ENCODE measurements at places on chromosomes 2 and 18. TPM values are rescaled to one million over a fixed set of nuclear protein-coding genes. Genes with fewer than 3 reads are reported as not detected.

ABCG8 gene
- not detected for total RNA-seq

DNA sequence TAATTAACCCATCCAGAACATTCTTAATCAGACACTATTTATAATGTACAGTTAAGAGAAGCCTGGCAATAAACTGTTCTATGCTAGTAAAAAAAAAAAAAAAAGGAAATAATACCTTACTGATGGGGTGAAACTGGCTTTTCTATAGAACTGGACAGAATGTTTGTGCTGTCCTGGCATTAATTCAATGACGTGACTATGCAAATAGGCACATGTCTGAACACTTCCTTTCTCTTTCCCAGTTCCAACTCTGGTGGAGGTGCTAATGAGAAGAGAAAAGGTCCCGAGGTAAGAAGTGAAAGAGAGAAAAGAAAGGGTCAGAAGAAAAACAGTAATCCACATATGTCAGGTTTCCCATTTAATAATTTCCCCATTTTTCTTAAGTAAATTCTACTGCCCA, 508.4 kb downstream of the ZEB2 start:
- no peak for DNase-seq

DNA sequence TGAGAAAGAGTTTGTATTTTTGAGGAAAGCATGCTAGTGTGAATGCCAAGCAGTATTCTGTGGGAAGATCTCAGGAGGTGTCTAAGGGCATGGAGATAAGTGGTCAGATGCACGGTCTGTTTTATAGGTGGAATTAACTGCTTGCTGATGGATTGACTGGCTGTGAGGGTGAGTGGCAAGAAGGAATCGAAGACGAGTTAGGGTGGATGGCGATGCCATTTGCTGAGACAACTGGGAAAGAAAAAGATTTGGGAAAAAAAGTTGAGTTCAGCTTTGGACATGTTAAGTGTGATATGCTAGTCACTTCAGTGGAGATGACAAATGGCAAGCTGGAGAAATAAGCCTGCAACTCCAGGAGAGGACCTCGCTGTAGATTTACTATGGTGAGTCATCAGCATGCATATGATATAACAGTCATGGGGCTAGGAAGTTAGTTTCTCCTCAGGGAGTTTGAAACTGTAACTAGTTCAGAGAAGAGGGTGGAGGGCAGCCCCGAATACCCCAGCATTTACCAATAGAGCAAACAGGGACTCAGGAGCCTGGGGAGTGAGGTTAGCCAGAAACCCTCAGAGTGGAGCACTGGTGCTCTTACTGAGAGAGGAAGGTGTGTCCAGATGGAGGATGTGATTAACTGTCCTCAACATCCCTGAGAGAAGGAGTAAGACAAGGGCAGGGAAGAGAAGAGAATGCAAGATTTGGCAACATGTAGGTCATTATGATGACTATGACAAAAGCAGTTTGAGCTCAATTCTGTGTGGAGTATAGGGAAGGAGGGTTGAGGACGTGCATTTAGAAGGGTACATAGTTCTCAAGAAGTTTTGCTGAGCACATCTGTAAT, 2.0 kb upstream of the HK2 start:
- no peak for DNase-seq

DNA sequence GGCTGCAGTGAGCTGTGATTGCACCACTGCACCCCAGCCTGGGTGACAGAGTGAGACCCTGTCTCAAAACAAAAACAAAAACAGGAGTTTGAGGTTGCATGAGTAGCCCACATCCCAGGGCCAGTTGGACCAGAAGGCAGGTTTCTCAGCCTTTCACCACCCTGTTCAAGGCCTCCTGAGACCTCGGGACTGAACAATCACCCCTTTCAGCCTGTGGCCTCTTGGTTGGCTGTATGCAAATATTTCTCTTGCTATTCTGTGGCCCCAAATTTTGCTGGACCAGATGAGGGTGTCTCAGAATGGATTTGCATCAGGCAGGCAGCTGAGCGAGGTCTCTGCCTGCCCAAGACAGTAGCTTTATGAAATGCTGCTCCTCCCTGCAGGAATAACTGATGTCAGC, 56.9 kb downstream of the DPYSL5 start:
- DNase-seq = no peak

OSR1 gene
- 16.4 TPM for total RNA-seq

GRCh38 chr18:44568342-44568741, 112.3 kb upstream of the SETBP1 start:
- no peak for DNase-seq

SKA1 gene
- not detected for total RNA-seq

APLF gene
- 22.1 TPM for total RNA-seq

ABCB11 gene
- total RNA-seq = not detected

GRCh38 chr2:239339726-239340601, 60.9 kb downstream of the HDAC4 start:
- DNase-seq = peak; percentile 9

GRCh38 chr2:4190548-4190947, 487.2 kb downstream of the DCDC2C start:
- no peak for DNase-seq

ARHGEF33 gene
- 0.88 TPM for total RNA-seq

GRCh38 chr2:73112026-73112912, 479 bp downstream of the RAB11FIP5 start:
- DNase-seq = peak; percentile 28

GRCh38 chr2:238136820-238137537, 1.5 kb upstream of the KLHL30 start:
- no peak for DNase-seq

WNT6 gene
- total RNA-seq = 2.1 TPM

FOXD4L1 gene
- total RNA-seq = not detected

DNA sequence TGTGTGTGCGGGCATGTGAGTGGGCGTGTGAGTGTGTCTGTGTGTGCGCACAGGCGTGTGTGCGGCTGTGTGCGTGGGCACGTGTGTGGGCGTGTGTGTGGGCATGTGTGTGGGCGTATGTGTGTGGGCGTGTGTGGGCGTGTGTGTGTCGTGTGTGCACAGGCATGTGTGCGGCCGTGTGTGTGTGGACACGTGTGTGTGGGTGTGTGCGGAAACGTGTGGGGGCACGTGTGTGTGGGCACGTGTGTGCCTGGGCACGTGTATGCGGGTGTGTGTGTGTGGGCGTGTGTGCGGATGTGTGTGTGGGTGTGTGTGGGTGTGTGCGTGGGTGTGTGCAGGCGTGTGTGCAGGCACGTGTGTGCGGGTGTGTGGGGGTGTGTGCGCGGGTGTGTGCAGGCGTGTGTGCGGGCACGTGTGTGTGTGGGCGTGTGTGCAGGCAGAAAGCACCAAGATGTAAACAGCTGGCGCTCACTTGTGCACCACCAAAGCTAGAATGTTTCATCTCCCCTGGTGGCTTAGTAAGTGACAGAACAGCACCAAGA, 31.2 kb upstream of the ALKAL2 start:
- DNase-seq = no peak

TNFAIP6 gene
- total RNA-seq = 1.7 TPM

RGPD4 gene
- total RNA-seq = 0.34 TPM

DNA sequence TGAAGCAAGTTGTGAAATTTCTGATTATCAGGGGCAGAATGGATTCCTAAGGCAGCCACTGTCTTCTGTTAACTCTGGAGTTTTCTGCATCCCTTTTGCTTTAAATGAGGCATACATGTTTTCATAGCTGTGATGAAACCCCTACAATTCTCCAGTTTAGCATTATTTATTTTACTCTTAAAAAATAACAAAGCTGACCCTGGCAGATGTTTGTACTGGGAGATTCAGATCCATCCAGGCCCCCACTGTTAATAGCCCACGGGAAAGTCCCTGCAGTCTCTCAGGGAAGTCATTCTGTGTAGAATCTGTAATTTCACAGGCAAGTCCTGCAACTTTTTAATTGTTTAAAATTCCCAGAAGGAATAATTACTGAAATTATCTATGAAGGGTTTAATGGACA, 353 bp upstream of the SULT1C4 start:
- DNase-seq = no peak

ANKRD36C gene
- 228 TPM for total RNA-seq

GRCh38 chr2:9919512-9919911, 32.0 kb upstream of the GRHL1 start:
- DNase-seq = no peak

DNA sequence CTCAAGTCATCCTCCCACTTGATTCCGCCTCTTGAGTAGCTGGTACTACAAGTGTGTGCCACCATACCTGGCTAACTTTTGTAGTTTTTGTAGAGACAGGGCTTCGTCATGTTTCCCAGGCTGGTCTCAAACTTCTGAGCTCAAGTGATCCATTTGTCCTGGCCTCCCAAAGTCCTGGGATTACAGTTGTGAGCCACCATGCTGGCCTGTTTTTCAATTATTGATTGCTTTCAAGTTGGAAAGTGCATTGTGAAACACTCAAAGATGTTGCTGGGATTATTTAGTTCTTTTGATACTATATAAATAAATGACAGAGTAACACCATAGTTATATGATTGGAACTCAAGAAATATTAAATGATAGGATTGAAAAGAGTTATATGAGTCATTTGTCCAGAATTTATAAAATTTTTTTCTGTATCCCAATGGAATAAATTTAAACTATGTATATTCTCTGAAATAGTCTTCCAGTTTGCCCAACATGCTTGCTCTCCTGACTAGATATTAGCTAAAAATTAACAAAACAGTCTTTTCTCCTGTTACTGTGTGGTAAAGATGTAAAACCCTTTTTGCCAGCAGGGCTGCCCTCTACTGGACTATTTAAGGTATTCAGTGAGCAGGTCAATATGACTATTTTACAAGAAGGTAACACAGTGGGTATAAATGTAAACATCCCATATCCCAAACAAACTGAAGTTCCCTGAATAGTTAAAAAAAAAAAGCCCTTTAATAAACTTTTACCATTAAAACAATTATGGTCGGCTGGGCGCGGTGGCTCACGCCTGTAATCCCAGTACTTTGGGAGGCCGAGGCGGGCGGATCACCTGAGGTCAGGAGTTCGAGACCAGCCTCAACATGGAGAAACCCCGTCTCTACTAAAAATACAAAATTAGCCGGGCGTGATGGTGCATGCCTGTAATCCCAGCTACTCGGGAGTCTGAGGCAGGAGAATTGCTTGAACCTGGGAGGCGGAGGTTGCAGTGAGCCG, 42.7 kb downstream of the ACSL3 start:
- DNase-seq = peak; percentile 28

DNA sequence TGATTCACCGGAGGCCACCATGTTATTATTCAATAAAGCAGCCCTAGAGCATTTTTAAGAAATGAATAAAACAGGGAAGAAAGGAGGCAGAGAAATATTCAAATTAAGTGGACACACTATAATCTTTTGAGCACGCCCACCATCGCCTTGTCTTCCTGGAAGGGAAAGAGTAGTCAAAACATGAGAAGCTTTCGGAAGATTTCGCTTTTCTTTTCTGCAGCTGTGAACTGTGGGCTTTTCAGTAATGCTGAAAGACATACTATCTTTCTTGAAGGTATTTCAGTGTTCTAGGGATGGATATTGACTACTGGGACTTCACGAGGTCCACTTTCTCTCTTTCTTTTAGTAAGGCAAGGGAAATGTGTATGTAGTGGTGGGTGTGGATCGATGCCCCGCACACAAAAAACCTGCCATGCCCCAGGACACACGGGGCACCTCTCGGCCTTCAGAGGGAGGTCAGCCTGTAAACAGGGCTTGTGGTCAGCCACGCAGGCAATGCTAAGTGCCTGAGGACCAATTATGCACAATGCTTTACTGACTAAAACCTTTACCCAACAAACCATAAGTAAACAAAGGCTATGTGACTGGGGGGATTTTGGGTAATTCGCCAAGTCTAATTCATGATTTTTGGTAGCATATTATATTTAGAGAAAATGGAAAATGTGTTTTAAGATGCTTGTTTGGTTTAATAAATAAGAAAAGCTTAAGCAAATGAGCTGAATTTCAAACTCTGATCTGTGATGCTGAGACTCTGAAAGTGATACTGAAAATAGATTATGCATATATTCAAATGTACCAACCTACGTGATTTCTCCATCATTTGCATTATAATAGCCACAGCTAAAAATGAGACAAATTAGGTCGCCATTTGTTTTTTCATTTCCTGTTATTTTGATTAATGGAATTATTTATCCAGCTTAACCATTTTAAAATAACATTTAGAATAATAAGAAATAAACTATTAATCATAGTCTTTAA, 130.5 kb downstream of the ZNF516 start:
- DNase-seq = no peak

CCDC74B gene
- 4.6 TPM for total RNA-seq

DNA sequence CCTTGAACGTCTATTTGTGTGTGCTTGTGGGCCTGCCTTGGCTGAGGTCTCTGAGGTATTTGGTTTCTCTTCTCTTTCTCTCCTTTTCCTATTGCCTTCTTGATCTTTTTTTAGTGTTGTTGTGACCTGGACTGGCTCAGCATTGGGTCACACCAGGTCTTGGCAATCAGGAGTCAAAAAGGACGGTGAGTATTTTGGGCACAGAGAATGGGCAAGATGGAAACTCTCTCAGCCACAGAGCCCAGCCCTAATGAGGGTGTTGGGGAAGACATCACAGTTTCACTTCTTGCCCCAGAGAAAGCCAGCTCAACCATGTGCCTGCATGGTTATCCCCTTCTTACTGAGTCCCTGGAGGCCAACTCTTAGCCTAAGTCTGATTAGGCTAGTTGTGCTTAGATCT, 13.7 kb upstream of the INO80C start:
- no peak for DNase-seq

- no peak for DNase-seq
Observed at GRCh38 chr2:173914055-173914927, 50.9 kb downstream of the SP3 start.

GCG gene
- total RNA-seq = not detected

DNA sequence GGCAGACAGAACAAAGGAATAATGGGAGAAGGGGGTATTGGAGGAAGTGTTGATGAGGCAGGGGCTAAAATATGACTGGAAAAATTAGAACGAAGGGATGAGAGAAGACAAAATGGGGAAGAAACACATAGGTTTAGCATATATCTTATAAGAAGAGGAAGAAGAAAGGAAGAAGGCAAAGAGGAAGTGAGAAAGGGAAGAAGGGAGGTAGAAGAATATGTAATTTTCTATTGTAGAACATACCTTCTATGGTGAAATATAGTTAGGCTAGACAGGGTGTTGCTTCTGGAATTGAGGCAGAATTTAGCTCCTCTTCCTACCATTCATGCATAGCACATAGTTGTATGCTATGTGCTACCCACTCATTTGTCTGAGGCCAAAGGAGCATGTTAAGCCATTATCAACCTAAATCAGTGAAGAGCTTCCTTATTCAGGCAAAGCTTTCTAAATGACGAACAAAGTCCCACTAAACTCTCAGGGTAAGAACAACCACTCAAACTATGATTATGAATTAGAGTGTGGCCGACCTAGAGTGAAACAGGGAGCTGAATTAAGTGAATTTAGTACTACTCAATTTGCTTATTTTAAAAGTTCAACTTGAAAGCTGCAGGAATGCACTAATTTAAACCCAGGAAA, 180.9 kb upstream of the GALNT5 start:
- no peak for DNase-seq
